IMR-90 (cell line): ENCODE measurements at places on chromosomes 13 and 19. TPM values are rescaled to one million over a fixed set of nuclear protein-coding genes. Genes with fewer than 3 reads are reported as not detected.
A peak's percentile ranks its signal among the peaks of the same experiment; 100 is the strongest.

LRRC63 gene
- not detected in 2 replicates for total RNA-seq

DNA sequence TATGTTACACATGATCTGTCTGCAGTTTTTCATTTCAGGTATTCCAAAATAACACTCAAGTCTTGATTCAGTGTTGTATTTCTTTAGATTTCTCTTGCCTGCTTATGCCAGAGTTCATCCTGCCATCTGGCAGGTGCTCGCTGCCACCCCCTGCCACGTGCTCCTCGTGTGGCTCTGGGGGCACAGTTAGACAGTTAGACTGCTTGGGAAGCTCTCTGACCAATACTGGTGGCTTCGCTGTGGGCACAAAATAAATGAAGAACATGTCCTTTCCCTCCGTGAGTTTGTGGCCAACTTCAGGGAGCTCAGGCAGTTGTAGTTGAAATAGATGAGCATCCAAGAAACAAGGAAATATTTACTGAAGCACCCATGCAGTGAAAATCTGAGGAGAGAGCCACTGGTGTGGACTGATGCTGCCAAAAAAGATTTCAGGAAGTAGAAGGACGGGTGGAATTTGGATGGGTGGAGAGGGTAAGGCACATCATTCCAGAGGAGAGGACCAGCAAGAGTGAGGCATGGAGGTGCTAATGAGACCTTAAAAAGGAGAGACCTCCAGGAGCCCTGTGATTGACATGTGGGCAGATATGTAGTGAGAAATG lies 37.5 kb upstream of the GPR183 start:
- DNase-seq: no peak

ATXN8OS gene
- not detected in 2 replicates for total RNA-seq

DNA sequence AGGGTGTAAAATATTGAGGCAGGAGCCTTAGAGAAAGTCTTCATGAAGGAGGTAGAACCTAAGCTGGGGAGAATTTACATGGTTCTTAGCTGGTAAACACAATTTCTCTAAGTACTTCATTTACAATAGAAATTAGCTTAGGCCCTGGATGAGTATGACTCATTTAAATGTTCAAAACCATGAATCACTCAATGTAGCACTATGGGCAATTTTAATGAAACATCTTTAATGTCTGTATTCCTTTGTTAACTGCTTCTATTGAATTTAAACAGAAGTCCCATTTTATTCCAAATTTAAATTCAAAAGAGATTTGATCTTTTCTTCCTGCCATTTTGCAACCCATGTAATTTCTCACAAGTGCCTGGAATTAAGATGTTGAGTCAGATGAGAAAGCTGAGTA lies 252.1 kb downstream of the RFC3 start:
- DNase-seq: peak; percentile 12

GRCh38 chr13:42350141-42350540 lies 78.2 kb downstream of the AKAP11 start:
- no peak for DNase-seq

- no peak for DNase-seq
Observed at GRCh38 chr19:48509467-48510194, 2.0 kb downstream of the LMTK3 start.

DNA sequence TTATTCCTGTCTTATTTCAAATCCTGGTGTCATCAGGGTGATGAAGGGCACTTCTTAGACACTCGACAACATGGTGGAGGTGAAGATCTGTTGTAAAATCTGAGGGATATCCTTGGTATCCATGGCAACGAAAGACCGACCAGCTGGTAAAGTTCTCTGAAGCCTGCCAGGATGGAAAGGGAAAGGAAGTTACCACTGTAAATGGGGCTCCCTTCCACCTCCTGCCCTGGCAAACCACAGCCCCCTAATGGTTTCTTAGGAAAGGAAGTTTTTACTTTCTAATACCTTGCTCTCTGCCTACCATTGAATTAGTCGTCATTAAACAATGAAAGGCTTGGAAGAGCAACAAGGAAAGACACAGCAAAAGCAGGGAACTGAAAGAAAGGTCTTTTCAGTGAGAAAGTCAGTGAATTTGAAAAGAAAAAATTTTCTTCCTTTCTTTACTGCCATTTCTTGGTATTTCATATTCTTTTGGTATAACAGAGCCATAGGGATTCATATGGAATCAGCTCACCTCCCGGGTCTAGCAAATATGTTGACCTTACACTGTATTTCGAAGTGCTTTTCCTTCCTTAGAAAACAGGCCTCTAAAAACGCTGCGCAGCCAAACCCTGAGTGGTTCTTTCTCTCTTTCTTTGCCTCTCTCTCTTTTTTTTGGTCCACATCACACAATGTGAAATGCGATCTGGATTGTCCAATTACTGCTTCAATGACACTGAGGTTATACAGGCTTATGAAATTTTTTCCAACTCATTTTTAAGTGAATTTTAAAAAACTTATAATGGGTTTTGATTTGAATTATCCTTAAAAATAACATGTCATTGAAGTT lies 111.0 kb downstream of the RGCC start:
- no peak for DNase-seq

ZNF77 gene
- total RNA-seq: 5.3 and 6.5 TPM in 2 replicates

FUT3 gene
- not detected in 2 replicates for total RNA-seq

TRPM4 gene
- total RNA-seq: 1.9 and 2.2 TPM in 2 replicates

DNA sequence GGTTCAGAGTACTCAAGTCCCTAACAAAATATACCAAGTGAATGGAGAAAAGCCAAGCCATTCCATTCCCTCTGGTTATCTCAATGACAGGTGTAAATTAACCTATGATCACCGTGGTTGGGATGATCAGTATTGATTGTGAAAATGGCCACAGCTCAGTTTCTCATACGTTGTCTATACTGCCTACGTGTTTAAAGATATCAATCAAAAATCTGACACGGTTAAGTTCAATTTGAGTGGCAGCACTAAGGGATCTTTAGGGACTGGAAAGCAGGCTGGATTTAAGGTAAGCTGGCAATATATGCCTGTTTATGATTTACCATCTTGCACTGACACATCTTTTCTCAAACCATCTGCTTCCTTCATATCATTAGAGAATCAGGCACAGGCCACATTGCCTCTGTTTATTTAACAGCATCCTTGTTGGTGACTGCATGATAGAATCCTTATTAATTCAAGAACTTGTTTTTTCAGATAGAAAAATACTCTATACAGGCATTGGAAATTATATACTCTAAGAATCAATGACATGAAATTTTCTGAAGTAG lies 907.9 kb downstream of the PCDH9 start:
- no peak for DNase-seq

- no peak for DNase-seq
Observed at GRCh38 chr13:21324803-21325202, 134.3 kb downstream of the ZDHHC20 start.

- peak; percentile 73 for DNase-seq
Observed at GRCh38 chr19:47608969-47609905, at the start of gene BICRA. Gene BICRA (plus strand): TSS chr19:47609134. CDS start chr19:47673575, 64,441 bp downstream.

GRCh38 chr13:73231471-73231870 lies 172.7 kb downstream of the KLF5 start:
- no peak for DNase-seq

DNA sequence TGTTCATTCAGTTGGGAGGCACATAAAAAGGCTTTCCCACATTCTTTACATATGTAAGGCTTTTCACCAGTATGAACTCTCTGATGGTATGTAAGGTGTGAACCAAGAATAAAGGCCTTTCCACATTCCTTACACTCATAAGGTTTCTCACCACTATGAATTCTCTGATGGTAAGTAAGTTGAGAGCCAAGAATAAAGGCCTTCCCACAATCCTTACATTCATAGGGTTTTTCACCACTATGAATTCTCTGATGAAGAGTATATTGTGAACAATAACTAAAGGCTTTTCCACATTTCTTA lies 29.3 kb downstream of the ZNF571 start:
- no peak for DNase-seq

PARP4 gene
- total RNA-seq: 50.0 and 50.2 TPM in 2 replicates
